ENCODE measurements at places on chromosomes 4 and X. TPM values are rescaled to one million over a fixed set of nuclear protein-coding genes. Genes with fewer than 3 reads are reported as not detected.

DNA sequence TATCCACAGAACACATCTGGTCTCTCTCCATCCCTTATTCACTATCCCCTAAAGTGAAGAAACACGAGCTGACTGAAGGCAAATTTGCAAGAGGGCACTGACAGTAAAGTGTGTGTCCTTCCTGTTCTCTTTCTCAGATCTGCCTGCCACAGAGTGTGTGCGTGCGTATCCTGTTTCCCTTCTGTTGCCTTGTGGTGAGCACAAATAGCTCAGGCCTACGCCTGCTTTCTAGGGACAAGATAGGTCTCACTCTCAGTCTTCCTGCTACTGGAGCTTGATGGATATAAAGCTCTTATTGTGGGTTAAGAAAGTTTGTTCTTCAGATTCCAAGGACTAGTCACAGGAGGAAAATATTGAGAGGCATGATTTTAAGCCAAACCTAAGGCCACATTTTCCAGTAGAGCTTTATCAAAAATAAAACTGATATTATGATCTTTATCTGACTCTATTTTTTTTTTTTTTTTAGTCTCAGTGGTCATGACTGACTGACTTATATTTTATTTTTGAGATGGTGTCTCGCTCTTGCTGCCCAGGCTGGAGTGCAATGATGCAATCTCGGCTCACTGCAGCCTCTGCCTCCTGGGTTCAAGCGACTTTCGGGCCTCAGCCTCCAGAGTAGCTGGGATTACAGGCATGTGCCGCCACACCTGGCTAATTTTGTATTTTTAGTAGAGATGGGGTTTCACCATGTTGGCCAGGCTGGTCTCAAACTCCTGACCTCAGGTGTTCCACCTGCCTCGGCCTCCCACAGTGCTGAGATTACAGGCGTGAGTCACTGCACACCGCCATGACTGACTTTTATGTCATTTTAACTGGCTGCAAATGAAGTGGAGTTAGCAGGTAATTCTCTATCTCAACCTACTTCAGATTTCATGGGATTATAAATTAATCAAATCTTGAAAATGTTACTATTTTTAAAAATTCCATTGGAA, 140.3 kb upstream of the SH3RF1 start:
- no peak for DNase-seq

- no peak for DNase-seq
These were observed 289.0 kb downstream of the STIM2 start for GRCh38 chr4:27149541-27150212.

CT83 gene
- not detected for total RNA-seq

H2BW2 gene
- not detected for total RNA-seq

DNAAF6 gene
- total RNA-seq: not detected

GRCh38 chr4:85747882-85748491, 273.0 kb downstream of the ARHGAP24 start:
- DNase-seq: no peak

DNA sequence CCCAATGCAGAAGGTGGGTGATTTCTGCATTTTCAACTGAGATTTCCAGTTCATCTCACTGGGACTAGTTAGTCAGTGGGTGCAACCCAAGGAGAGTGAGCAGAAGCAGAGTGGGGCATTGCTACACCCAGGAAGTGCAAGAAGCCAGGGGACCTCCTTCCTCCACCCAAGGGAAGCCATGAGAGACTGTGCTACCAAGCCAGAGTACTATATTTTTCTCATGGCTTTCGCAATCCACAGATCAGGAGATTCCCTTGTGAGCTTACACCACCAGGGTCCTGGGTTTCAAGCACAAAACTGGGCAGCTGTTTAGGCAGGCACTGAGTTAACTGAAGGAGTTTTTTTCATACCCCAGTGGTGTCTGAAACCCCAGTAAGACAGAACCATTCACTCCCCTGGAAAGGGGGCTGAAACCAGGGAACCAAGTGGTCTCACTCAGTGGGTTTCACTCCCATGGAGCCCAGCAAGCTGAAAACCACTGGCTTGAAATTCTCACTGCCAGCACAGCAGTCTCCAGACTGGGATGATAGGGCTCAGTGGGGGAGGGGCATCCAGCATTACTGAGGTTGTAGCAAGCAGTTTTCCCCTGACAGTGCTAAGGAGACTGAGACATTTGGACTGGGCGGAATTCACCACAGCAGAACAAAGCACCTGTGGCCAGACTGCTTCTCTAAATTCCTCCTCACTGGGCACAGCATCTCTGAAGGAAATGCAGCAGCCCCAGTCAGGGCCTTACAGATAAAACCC, 903.4 kb downstream of the TECRL start:
- no peak for DNase-seq

DNA sequence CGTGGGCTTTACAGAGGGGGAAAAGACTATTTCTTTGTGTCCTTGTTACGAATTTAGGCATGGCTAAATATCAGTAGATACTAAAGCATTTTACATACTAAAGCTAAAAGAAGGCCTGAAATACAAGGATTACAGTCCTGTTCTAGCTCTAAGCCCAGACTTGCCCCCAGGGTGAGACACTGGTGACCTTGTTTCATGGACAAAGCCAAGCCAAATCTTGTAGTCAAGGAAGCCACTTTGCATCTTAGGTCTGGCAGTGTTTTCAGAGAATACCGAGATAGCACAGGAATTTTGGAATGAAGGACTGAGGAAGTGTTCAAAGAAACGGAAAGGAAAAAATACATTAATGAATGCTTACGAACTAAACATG, 733 bp upstream of the G3BP2 start:
- no peak for DNase-seq

- no peak for DNase-seq
These were observed 29.8 kb downstream of the DYNLT3 start for GRCh38 chrX:37817579-37817978.
